ENCODE measurements at places on chromosomes 7 and 10.

- no peak for DNase-seq
These were observed 20.4 kb upstream of the HIPK2 start for GRCh38 chr7:139798221-139798620.

DNA sequence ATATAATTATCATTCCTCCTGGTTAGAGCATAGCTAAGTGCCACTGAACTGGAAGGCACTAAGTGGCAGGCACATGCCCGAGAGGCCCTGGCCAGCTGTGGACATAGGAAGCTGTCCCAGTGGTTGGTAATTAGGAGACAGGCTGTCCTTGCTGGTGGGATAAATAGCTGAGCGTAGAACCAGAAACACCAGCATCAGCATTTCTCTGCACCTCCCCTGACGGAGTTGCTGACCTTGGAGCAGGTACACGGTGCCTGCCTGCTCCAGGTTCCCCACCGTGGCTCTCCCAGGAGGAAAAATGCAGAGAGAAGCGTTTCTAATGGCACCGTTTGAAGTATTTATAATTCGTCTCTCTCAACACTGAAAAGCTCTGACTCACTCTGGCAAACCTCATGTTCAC is 5.6 kb upstream of the ABLIM1 start:
- no peak for DNase-seq

GRCh38 chr7:70660154-70660818 is 471.7 kb upstream of the GALNT17 start:
- DNase-seq, result peak; percentile 66

- DNase-seq, result no peak
These were observed 42.2 kb upstream of the PDGFA start for GRCh38 chr7:561631-562373.

DNA sequence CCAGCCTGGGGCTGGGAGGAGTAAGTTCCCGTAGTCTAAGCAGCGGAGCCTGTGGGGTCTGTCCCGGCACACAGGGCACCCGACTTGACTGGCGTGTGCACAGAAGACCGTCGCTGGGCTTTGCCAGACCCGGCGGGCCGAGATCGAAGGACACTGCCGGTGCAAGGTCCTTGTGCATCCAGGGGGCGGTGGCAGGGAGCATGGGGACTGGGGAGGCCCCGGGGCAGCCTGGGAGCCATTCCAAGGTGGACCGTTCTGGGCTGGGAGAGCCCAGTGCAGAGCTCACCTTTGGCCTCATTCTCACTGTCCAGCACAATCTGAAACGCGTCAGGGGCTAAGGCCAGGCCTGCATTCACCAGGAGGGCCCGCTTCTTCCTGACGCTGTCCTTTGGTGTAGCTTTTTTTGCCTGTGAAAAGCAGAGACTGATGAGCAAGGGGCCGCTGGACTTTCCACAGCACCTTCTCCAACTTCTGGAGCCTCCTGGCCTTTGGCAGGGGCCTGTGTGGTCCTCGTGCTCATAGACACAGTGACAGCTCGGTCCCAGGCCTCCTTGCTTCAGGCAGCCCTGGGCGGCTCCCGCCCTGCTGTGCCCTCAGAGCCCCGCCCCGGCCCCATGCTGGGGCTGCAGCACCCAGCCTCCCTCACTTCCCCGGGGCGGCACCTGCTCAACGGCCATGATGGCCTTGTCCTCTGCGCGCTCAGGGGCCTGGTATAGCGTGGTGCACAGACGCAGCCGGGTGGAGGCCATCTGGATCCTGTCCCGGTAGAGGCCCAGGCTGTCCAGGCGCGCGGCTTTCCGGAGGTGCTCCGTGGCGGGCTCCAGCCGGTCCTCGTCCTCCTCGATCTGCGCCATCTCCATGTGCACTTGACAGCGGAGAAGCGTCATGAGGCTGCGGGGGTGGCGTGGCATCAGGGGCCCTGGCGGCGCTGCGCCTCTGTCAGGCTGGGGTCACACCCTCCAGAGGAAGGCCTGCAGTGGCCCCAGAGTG is 20.3 kb downstream of the CFAP46 start:
- no peak for DNase-seq

DNA sequence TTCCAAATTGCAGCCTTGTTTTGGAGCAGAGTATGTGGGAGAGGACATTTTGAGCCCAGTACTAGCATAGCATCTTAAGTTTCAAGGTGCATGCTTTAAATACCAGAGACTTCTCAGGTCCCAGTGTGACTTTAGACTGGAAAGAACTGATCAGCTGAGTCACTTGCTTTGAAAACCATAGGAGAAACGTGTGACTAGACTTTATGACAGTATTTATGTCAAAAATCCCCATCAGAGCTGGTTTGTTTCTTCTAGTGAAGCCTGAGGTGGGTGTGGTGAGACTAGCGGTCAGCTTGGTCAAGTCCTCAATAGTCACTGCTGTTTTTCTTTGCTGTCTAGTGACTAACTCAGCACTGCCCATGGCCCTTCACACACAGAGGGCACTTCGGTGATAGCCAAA is 724.2 kb downstream of the GATA3 start:
- no peak for DNase-seq

DNA sequence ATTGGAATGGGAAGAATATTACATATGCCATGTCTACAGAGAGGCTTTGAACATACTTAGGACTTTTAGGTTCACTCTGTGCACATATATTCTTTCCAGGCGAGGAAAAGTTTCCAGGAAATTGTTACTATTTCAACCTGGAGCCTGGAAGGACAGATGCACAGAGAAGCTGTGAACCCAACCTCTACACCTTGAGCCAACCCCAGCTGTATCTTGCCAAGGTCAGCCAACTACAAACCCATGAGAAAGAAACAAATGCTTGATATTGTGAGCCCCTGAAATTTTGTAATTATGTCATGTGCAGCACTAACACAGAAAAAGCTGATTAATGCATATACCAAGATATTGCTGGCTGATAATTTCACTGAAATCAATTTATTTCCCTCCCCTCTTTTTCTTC is 404.9 kb downstream of the GLRX3 start:
- DNase-seq, result no peak

DNA sequence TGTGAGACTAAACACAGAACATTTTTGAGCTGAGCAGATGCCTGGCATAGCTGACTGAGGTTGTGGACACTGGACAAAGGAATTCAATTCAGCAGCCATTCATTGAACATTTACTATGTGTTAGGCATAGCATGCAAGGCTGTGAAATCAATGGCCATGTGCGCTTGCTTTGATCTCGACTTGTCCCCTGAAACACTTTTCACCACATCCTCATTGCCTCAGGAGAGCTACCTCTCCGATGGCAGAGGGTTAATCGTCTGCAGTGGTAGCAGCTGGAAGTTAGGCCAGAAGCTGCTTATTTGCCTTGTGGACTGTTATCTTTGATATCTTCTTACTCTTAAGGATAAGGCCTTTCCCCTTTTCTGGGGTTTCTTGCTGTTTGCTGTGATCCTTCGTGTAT is 297.8 kb downstream of the AUTS2 start:
- no peak for DNase-seq

DNA sequence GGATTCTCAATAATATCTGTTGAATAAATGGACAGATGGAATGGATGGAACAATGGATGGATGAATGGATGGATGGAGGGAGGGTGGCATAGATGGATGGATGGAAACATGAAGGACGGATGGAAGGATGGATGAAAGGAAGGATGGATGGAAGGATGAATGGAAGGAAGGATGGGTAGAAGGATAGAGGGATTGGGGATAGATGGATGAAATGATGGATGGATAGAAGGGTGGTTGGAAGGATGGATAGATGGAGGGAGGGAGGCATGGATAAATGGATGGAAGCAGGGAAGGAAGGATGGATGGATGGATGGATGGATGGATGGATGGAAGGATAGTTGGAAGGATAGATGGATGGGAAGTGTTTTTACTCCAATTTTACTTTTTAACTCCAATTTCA is 35.4 kb downstream of the AKR1B15 start:
- no peak for DNase-seq

DNA sequence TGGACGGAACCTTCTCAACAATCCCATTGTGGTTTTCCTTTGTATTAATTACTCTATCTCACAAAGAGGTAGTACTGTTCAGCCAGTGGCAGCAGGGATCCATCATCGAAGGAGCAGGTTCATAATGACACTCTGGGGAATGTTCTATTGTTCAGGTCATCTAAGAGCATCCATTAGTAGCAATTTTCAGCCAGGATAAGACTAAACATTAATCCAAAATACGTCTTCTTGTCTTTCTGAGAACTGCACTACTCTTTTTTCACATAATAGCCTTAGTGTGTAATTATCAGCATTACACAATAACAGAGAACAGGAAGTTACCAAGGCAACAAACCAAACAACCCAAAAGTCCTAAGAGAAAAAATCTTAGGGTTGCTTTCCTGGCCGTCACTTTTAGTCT is 259.5 kb upstream of the VWC2 start:
- no peak for DNase-seq

DNA sequence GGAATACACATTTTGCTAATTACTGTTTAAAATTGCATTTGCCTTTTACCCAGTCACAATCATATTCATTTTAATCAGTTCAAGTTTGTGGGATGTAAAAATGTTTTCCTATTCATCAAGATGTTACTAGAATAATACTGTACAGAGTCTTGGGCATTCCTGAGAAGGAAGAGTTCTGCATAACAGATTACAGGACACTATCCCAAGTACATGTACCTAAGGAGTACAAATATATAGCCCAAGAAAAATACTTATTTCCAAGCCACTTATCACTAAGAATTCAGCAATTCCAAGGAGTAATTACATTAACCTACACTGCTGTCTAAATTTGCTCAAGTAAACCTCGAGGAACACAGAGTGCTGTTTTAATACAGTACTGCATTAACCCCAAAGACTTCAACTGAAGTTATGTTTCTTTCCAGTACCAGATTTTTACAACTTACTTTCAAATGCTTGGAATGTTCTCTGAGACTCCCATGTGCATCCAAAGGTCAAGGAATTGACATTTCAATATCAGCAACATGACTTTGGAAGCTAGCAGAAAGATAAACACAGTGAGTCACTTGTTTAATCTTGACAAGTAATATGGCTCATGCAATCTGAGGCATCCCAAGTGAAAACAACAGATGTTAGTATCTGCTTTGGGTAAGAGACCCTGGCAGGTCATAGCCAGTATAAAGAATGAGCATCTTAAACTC is 125.4 kb upstream of the BET1 start:
- DNase-seq, result no peak

DNA sequence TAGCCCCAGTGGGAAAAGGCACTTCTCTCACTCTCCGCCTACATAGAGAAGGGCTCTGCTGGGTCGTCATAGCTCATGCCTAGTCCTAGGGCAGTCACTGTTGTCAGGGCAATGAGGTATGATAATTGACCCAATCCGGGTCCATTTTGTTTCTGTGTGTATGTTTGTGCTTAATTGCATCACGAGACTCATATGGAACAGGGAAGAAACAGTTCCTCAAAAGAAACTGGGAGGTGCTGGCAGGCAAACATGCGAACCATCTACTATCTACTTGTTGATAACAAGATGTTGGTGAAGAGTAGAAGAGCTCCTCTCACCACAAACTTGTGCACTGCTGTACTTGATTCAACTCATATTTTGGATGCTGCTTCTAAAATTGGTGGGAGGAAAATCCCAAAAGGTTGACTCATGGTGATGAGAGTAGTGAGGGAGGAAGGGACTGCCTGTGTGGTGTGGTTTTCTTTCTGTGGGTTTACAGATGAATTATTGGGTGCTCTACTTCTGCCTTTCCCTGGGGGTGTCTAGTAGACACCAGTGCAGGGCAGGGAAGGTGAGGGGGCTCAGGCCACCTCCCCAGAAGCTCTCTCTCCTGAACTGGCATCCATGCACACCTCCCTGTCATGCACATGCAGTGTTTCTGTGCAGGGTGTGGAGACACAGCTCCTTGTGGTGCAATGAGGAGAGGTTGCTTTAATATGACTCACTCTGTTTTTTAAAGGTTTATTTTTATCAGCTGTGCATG is 29.4 kb downstream of the LSMEM1 start:
- DNase-seq, result peak; percentile 1

DNA sequence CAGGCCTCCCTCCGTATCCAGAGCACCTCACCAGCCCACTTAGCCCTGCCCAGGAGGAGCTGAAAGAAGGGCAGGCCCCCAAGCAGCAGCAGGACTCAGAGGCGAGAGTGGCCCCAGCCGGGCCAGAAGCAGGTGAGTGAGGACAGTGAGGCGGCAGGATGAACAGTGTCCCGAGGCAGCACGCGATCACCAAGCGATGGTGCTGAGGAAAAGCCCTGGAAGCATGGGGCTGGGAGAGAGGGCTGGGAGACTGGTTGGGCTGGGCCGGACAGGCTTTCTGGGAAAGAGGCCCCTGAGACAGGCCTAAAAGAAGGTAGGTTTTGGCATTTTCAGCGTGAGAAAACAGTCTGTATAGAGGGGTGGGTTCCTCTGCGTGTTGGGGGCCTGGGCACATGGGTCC is 16.4 kb downstream of the ZNF783 start:
- DNase-seq, result no peak

- DNase-seq, result no peak
These were observed 26.0 kb downstream of the NKX2-3 start for GRCh38 chr10:99558708-99559107.

DNA sequence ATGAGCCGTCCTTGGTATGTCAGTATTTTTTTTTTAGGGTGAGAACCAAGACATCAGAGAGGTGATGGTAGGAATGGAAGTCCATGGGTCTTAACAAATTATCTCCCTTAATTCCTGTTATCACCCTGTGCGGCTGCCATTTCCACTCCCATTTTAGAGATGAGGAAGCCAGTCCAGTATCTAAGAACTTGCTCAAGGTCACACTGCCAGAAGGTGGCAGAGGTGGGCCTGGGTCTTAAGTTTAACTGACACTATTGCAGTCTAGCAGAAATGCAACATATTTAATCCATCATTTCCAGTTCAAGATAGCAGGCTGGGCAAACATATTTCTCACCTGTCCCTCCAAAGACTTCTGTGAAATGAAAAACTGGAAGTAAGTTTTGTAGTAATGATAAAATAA is 108.3 kb downstream of the GLI3 start:
- no peak for DNase-seq

GRCh38 chr7:41750661-41751540 is 48.0 kb upstream of the INHBA start:
- no peak for DNase-seq

GRCh38 chr7:131027287-131027773 is 293.3 kb upstream of the KLF14 start:
- DNase-seq, result peak; percentile 35

DNA sequence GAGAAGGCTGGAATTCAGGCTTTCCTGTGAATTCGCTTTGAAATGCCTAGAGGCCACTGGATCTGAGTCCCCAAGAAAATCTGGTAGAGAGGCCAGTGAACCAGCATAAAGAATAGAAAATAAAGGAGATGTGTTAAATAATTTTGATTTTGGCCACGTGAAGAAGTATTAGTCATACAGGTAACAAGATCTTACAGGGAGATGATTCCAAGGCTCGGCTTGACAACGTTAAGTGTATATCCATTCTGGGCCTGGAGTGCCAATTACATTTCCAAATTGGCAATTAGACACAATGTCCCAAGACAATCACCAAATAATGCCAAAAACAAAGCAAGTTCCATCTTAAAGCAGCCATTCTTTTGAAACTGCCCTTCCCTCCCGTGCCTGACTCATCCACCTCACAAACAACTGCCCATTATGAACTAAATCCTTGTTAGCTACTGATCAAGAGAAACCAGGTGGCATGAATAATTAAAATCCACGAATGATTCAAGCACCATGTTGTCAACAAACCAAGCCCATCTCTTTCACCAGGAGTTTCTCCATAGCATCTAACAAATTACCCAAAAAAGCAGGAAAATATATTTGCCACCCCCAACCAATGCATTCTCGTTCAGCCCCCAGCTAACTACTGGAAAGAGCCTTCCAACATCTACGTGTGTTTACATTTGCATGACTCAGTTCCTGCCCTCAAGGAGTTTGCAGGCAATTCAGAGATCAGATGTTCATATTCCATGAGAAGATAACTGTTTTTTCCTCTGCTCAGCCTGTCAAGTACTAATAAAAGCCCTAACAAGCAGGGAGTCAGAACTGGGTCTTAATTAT is 8.5 kb downstream of the KCNMA1 start:
- DNase-seq, result no peak
